HuH-7.5 (cell line): ENCODE measurements at places on chromosomes 3 and 15.

- no peak for DNase-seq
Observed at GRCh38 chr3:14562121-14562890, 22.2 kb upstream of the GRIP2 start.

DNA sequence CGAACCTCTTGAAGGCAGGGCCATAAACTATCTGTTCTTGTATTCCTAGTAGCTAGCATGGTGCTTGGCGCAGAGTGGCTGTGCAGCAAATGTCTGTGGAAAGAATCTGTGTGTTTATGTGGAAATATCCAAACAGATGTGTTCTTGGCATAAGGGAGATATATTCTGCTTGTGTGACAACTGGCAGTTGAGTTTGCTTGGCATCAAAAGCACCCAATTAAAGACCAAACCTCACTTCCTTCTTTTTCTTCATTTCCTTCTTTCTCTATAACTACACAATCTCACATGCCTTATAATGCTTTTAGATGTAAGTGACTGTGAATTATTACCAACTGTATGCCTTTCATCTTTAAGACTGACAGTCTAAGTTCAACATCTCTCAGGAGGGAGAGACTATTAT lies 296.5 kb downstream of the SLC9A9 start:
- no peak for DNase-seq

- DNase-seq, result no peak
Observed at GRCh38 chr3:20462723-20463122, 276.7 kb upstream of the SGO1 start.

- DNase-seq, result no peak
Observed at GRCh38 chr3:73950865-73951558, 326.3 kb upstream of the PDZRN3 start.

- no peak for DNase-seq
Observed at GRCh38 chr15:83784975-83785374, 131.1 kb downstream of the ADAMTSL3 start.

GRCh38 chr3:184761075-184761841 lies 49.4 kb upstream of the MAGEF1 start:
- DNase-seq, result no peak

- no peak for DNase-seq
Observed at GRCh38 chr3:157280354-157280753, 120.4 kb upstream of the CCNL1 start.

- no peak for DNase-seq
Observed at GRCh38 chr3:53174346-53175250, 13.6 kb downstream of the PRKCD start.

DNA sequence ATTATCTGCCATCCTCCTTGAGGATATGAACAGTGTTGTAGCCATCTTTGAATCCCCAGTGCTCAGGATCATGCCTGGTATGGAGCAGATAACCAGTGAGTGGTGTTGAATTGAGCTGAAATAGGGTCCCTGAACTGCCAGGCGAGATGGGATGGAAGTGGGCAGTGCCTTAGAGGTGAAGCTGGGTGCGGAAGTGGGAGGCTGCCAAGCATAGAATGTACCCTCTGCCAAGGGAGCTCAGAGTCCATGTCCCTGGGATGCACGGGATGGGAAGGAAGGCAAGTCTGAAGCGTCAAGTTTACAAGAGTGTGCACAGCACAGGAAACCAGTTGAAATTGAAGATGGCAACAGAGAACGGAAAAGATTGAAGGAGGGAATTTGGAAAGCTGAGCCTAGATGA lies 147.0 kb downstream of the CACNA1D start:
- no peak for DNase-seq

DNA sequence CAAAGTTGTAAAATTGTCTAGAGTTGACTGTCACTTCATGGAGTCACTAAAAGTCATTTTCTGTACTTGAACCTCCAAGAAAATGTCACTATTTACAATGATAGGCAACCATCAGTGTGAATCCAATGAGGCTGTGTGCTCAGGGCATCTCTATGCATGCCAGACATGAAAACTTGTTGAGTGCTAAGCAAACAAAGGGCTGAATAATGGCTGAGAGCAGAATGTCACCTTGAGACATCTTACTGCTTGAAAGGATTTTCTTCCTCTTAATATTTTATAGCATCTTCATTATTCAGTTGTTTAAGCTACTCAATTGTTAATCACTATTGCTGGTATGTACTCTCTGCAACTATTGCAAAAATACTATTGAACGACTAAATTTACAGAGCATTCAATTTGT lies 184.7 kb downstream of the PLCH1 start:
- no peak for DNase-seq

GRCh38 chr3:46261926-46262594 lies 19.8 kb downstream of the CCR3 start:
- no peak for DNase-seq

- DNase-seq, result no peak
Observed at GRCh38 chr15:60095711-60096110, 91.6 kb downstream of the FOXB1 start.

DNA sequence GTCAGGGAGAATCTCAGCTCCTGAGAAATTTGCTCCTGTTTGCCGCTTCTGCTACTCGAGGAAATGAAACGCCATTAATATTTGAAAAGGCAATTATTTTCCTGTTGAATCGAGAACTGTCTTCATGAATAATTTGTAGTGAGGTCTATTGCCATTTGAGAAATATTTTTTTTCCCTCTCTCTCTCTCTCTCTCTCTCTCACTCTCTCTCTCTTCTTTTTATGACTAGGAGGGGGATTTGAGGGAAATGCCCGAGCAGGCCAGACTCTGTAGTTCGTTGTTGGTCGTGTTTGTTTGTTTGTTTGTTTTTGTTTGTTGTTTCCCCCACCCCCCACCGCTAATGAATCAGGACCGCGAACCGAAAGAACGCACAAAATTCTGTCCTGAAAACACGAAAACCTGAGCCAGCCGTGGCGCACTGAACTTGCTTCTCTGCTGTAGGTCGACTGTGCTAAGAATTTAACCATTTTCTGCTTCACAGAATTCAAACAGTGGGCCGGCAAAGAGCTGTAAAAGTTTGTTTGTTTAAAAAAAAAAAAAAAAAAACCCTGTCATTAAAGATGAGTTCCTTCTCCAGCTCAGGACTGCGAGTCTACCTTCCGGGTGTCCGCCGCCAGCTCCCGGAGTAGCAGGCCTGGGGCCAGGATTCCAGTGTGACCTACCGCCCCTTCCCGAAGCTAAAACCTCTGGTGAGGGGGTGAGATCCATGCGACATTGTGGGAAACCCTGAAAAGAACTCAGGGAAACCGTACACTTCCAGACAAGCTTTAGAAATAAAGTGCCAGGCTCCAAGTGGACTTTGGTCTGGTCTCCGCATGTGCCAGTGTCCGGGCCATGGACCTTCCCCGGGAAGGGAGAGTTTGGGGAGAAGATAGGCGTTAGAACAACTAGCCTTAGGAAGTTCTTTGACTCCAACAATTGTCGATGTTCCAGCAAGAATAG lies 12.1 kb downstream of the ZIC4 start:
- DNase-seq, result peak; percentile 61
